ENCODE measurements at places on chromosomes 12 and 14.

DNA sequence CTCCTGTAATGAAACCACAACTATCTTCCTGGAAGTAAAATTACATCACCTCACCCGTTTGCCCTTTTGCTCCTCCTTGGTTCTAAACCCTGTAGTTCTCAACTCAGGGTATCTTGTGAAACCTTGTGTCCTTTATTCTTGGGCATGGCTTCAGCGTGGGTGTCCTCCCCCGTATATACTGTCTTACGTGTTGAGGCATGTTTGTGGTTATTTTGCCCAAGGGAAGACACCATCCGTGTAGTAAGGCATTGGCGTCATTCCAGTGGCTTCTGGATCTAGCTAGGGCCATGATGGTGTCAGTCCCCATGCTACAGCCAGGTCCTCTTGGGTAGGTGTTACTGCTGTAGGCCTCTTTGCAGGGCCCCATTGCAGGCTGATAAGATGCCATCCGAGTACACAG, 115.4 kb downstream of the ZFP36L1 start:
- no peak for DNase-seq

DNA sequence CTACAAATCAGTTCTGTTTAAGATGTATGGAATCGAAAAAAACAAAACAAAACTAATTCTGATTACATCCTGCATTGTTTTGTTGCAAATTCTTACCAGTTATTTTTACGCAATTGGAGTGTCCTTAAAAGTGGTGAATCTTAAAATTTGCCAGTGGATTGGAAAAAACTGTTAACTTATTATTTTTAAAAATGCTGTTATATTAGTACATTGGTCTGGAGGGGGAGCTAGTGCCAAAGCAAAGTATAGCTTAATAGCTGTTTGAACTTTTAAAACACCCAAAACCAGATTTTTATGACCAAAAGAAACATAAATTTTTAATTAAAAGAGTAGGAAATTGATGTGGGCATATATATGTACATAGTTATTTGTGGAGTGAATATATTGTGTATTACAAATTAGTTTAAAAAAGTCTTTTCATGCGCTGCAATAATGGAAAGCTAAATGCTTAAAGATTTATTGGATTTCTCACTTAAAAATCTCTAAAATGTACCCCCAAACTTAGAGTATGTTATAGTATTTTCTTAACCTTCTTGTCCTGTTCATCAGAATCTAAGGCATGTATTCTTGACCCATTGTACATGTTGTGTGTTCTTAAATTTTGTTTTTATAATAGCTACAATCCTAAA, 2.5 kb downstream of the FUT8 start:
- no peak for DNase-seq

GRCh38 chr12:19186722-19187661, 57.5 kb downstream of the PLEKHA5 start:
- DNase-seq, result no peak

GRCh38 chr14:54691525-54692283, 124.8 kb downstream of the SAMD4A start:
- no peak for DNase-seq

GRCh38 chr14:100246809-100247428, 8.0 kb downstream of the YY1 start:
- DNase-seq, result no peak

DNA sequence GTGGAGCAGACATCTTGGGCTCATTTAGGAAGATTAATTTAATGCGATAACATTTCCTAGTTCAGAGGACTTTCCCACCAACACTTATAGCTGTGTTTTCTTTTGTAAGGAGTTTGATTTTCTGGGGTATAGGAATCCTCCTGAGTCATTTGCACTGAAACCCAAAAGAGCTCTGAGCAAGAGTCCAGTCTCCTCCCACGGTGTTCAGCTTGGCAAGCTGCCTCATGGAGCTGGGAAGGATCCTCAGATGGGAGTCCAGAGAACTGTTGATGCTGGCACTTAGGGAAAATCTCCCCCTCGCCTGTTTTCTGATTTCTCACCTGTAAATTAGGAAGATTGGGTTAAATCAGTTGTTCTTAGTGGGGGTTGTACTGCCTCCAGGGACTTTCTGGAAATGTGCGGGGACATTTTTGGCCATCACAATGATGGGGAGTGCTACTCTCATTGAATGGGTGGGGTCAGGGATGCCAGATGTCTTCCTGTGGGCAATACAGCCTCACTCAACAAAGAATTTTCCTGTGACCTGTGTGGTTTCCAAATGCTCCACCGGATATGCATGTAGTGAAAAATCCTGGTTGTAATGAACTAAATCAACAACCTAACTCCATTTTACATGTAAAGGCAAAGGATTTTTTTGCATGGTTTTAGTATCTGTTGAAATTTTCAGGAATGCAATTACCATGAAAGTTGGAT, 150.6 kb downstream of the ADCK1 start:
- DNase-seq, result no peak

GRCh38 chr12:52517888-52518287, 2.3 kb downstream of the KRT5 start:
- DNase-seq, result no peak

GRCh38 chr12:87981495-87981894, 47.7 kb downstream of the C12orf50 start:
- no peak for DNase-seq

DNA sequence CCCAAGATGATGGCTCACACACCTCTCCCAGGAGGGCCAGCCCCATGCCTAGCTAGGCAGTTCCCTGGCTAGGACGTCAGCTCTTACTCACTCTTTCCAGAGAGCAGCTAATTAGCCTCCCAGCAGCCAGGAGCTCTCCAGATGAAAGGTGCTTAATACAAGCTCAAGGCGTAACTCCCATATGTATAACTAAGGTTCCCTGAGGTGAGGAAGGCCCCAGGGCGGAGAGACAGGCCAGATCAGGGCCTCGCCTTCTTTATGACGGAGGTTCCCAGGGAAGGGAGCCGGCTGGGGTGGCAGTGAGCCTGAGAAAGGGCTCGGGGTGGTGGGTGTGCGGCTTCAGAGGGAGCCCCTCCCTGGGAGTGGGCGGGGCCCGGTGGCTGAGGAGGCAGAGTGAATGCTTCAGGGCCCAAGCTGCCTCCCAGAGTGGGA, 26.4 kb upstream of the ZFP36L1 start:
- no peak for DNase-seq

DNA sequence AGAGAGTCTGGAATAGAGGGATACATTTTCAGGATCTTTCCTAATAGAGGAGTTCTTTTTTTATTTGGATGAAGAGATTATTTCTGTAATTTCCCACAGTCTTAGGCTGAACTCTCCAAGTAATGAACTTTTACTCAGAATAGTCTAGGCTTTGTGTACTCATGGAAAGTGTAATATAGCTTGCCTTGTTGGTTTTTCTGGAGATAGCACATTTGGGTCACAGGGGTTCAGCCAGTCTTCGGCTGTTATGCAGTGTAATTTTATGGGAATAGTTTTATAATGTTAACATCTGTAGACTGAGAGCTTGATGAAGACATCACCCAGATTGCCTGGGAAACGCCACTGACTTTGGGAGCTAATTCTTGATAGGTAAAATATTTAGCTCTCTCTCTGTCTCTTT, 450.8 kb downstream of the RAD51B start:
- no peak for DNase-seq

DNA sequence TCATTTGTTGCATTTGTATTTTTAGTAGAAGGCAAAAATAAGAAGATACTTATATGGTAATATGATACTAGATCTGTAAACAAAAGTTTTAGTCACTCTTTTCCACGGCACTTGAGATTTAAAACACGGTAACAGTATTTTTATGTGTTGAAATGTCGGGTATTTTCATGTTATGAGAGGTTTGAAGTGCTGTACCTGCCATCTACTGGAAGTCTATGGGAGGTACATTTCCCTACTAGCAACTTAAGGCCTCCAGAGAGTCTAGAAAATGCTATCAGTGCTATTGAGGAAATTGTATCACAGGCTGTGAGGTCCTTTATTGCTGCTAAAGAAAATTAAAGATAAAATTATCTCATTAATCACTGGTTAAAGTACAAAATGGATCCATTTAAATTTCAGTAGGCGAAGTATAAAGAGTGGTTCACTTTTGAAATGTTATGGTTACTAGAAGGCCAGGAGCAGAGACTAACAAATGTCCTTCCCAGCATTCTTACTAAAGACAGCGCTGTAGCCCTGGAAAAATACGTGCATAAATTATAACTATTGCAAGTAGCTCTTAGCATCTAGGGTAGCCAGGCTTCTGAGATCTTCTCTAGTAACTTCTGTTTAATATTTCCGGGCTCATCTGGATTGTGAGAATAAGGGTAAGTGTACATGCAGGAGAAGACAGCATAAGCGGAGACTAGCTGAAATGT, 77.6 kb upstream of the PRKD1 start:
- DNase-seq, result no peak

DNA sequence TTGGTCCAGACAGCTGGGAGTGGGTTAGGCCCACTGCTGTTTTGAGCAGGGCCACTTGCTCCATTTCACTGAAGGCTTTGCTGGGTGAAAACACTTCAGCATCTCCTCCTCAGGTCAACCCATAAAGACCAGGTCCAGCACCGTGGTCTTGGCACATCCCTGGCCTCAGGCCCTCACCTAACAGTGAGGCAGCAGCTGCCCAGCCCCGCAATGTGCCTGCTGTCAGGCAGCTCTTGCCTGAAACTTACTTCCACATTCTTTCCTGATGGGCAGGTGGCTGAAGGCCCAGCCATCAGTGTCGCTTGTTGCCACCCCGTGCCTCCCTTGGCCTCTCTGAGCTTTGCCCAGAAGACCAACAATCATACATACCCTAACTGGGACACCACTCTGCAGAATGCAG, 54.4 kb downstream of the ANAPC7 start:
- DNase-seq, result no peak
